NCI-H1092 (cell line): ENCODE measurements at places on chromosomes 6 and 20.

- DNase-seq: no peak
Observed at GRCh38 chr6:35218021-35218420, 4.3 kb downstream of the SCUBE3 start.

DNA sequence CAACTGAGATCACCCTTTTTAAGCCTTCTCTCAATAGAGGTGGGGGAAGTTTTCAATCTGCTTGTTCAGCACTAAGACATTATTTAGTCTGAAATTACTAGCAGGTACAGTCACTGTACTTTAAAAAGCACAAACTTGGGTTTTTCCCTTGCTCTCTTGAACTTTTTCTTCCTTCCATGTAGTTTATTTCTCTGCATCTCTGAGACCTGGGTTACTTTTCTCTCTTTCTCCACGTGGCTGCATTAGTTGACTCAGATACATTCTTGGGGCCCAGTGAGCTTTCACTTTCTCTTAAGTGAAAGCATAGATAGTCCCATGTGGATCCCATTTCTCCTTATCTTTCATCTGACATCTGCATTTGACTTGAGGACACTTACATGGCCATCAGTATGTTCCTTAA, 433.9 kb upstream of the MAP3K7 start:
- DNase-seq: no peak

- DNase-seq: no peak
Observed at GRCh38 chr6:21634582-21634981, 41.0 kb downstream of the SOX4 start.

- no peak for DNase-seq
Observed at GRCh38 chr6:14305624-14306023, 188.1 kb downstream of the CD83 start.

GRCh38 chr6:133966654-133967329, 13.8 kb downstream of the TBPL1 start:
- no peak for DNase-seq
